ENCODE measurements at places on chromosomes 6 and 20.

DNA sequence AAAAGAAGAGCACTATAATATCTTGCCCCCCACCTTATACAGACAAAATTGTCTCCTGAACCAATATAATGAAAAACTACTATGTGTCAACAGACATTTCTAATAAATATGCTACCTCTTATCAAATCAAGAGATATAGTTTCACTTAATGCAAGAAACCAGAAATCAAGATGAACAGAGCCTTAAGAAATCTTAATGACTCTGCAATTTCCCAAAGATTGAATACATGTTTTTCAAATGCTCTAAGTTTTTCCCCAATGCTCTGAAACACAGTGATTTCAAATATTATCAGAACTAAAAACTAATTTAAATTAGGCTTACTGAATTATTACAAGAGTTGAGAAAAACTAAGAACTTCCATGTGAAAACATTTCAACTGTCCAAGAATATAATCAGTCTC, 13.3 kb downstream of the SUPT3H start:
- H3K27ac ChIP-seq: no peak overlapping the region
- H3K36me3 ChIP-seq: no peaks in the 10 kb centered on the region
- no peak for DNase-seq
- H3K4me3 ChIP-seq: no peak overlapping the region
- no peaks in the 10 kb centered on the region for H3K27me3 ChIP-seq
- H3K4me1 ChIP-seq: no peaks in the 10 kb centered on the region

GRCh38 chr20:46970937-46971630, 76.4 kb downstream of the EYA2 start:
- H3K27ac ChIP-seq: no peak overlapping the region
- no peaks in the 10 kb centered on the region for H3K27me3 ChIP-seq

DNA sequence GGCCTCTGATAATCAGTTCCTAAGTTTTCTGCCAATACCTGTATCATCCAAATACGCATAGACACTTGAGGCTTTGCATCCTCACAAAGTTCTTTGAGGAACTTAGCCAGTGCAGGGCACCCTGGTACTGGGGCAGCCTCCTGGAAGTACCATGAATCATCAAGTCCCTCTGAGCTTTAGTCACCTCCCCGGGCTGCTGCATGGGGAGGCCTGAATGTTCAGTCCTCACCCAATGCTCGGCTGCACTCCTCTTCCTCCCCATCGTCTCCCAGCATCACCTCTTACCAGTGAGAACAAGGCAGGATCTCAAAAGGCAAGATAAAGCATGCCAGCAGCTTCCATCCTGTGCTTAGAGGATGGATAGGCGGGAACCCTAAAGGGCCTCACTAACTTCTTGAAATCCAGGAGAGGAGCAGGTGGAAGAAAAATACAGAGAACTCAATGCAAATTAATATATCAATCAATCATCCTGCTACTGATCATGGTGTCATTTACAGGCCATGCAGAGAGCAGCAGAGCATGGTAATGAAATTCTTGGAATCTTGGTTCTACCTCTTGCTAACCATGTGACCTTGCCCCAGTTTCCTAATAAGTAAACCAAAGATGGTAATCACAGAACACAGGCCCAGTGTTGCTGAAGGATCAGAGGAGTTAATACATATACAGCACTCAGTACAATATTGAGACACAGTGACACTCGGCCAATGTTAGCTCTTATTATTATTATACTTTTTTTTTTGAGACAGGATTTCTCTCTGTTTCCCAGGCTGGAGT, 4.7 kb upstream of the CCN6 start:
- no peaks in the 10 kb centered on the region for H3K27me3 ChIP-seq
- peaks cover 12% of the 10 kb centered on the region for H3K4me1 ChIP-seq
- H3K27ac ChIP-seq: no peak overlapping the region

DNA sequence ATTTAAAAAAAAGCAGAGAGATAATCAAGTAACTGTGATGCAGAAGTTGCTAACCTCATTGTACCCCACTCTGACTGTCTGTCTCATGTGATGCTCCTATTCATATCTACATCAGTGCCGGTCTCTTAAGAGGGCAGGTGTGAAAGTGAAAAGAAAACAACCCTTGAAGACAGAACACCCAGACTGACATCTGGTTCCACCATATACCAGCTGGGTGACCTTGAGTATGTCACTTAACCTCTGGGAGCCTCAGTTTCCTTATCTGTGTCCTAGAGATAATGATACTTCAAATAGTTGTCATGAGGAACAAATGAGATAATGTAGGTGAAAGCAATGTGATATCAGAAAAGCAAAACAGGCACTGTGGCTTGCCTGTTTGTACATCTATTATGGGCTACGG, 426.8 kb upstream of the SOX4 start:
- H3K27me3 ChIP-seq: no peaks in the 10 kb centered on the region
- no peaks in the 10 kb centered on the region for H3K36me3 ChIP-seq
- H3K4me1 ChIP-seq: no peaks in the 10 kb centered on the region
- H3K27ac ChIP-seq: no peak overlapping the region

GRCh38 chr6:116191881-116192280, 62.0 kb downstream of the TSPYL4 start:
- no peaks in the 10 kb centered on the region for H3K4me1 ChIP-seq
- no peaks in the 10 kb centered on the region for H3K27me3 ChIP-seq
- no peak overlapping the region for H3K4me3 ChIP-seq
- no peaks in the 10 kb centered on the region for H3K36me3 ChIP-seq

DNA sequence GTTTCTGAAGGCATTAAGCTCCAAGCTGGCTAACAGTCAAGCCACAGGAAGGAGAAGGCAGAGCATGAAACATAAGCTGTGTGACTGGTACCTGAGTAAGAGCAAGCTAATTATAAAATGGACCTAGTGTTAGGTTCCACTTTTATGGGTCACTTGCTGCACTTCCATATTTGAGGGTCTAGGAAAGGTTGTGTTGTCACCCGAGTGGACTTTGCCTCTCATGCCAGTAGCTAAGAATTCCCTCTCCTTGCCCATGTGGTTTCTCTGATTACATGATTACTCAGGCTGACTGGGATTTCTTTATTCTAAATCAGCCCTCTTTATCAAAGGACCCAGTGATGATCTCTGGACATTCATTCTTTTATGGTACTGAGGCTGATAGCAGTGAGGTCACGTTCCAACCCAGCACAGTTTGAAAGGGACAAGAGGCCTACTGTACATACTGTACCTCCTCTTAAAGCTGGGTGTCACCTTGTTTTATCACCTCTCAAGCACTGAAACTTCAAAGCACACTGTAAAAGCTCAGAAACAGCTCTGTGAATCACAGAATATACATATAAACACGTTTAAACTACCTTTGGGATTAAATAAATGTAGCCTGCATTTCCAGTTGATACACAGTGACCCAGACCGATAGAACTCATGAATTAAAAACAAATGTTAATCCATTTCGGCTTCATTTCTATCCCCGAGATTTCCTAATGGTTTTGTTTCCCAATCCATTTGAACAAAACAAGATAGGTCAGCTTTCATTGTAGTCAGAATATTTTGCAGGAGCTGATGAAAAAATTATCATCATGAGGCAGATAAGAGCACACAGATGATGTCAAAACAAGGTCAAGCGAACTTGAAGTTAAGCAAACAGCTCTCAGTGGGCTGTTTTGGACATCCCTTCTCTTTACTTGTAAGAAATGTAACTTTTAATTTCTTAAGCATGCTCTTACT, 96.5 kb downstream of the ALDH8A1 start:
- no peaks in the 10 kb centered on the region for H3K4me1 ChIP-seq
- DNase-seq: no peak
- H3K4me3 ChIP-seq: no peak overlapping the region
- H3K27ac ChIP-seq: no peak overlapping the region

GRCh38 chr6:8758412-8758811, 323.1 kb upstream of the SLC35B3 start:
- no peak overlapping the region for H3K4me3 ChIP-seq
- no peaks in the 10 kb centered on the region for H3K27me3 ChIP-seq
- H3K4me1 ChIP-seq: no peaks in the 10 kb centered on the region
- no peak overlapping the region for H3K27ac ChIP-seq
- no peak for DNase-seq

- H3K27me3 ChIP-seq: no peaks in the 10 kb centered on the region
- DNase-seq: no peak
- no peak overlapping the region for H3K27ac ChIP-seq
- no peak overlapping the region for H3K4me3 ChIP-seq
- no peaks in the 10 kb centered on the region for H3K36me3 ChIP-seq
Observed at GRCh38 chr6:29486577-29486976, 1.2 kb downstream of the MAS1L start.

GRCh38 chr6:89643406-89643805, 4.9 kb upstream of the LYRM2 start:
- peaks cover 9% of the 10 kb centered on the region for H3K4me1 ChIP-seq
- H3K4me3 ChIP-seq: no peak overlapping the region
- no peak overlapping the region for H3K27ac ChIP-seq
- no peak for DNase-seq

- H3K4me3 ChIP-seq: no peak overlapping the region
- no peak for DNase-seq
- H3K27ac ChIP-seq: no peak overlapping the region
- H3K27me3 ChIP-seq: no peaks in the 10 kb centered on the region
Observed at GRCh38 chr20:49379338-49379737, 101.5 kb upstream of the ZNFX1 start.

- H3K27me3 ChIP-seq: no peaks in the 10 kb centered on the region
- no peak overlapping the region for H3K27ac ChIP-seq
- no peak overlapping the region for H3K4me3 ChIP-seq
Observed at GRCh38 chr6:45956663-45957062, 59.0 kb downstream of the CLIC5 start.

DNA sequence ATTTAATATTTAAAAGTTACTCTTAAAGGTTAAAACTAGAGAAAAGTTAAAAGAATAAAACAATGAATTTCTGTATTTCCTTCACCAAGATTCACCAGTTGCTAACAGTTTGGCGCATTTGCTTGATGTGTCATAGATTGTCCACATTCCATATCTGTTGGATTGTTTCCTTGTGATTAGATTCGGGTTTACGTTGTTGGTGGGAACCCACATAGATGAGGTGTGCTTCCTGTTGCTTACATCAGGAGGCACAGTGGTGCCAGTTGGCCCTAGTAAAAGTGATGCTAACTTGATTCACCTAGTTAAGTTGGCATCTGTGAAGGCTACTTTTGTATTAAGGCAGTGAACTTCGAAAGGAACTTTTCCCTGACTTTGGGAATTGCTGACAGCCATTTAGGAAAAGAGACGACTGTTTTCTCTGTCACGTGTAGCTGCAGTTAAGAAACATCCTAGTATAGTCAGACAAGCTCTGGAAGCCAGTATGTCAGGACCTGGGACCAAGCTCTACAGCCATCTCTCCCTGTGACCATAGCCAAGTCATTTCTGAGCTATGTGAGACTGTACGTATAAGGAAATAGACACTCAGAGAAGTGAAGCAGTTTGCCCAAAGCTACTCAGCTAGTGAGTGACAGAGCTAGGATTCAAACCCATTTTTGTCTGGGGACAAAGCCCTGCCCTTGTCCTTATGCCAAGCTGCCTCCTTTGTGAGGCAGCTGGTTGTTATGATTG, 49.0 kb downstream of the PPARD start:
- H3K36me3 ChIP-seq: no peaks in the 10 kb centered on the region
- no peak overlapping the region for H3K27ac ChIP-seq
- DNase-seq: no peak

DNA sequence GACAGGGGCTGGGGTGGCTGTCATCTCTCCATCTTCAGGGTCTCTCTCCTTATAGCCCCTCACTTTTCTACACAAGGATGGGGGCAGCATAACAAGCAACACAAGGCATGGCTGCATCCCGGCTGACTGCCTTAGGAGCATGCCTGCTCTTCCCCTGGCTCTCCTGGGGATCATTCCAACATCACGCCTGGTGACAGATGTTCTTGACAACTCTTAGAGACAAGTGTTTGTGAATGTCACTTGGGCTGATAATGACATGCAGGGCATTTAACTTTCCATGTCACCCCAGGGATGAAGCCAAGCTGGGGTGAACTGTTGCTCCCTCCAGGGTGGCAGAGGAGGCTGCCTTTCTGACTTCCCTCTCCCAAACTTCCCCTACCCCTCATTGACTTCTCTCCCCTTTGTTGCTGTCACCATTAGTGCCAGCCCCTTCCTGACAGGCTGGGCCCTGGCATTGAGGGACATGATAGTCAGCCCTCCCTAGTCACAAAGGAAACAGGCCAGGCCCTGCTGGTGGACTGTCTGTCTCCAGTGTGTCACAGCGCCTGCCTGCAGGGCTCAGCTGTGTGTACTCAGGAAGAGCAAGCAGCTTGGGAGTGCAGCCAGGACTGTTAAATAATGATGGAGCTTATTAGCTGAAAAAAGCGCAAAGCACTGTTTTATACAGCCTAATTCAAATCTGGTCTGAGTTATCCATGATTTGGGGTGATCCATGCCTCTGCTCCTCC, 161.8 kb downstream of the LRFN2 start:
- no peak overlapping the region for H3K4me3 ChIP-seq
- no peaks in the 10 kb centered on the region for H3K27me3 ChIP-seq
- no peak overlapping the region for H3K27ac ChIP-seq
- H3K36me3 ChIP-seq: no peaks in the 10 kb centered on the region

DNA sequence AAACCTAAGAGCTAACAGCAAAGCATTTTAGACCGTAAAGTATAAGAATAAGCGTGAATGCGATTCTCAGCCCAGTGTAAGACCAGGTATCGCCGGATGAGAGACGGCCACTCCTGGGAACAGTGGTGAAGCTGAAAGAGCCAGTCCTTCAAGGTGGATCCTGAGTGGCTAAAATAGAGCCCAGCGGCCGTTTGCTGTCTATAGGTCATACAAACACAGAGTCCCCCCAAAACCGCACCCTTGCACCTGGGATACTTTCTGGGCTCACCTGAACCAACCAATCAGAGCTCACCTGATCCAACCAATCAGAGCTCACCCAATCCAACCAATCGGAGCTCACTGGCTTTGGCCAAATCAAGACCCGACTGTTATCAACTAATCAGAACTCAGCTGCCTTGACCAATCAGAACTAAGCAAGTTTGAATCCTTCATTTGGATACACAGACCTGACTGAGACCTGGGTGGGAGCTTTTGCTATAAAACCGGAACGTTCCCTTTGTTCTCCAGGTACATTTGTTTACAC, 248.2 kb downstream of the DLL1 start:
- no peaks in the 10 kb centered on the region for H3K27me3 ChIP-seq
- H3K36me3 ChIP-seq: no peaks in the 10 kb centered on the region
- peak; percentile 49 for DNase-seq
- peaks cover 12% of the 10 kb centered on the region for H3K4me1 ChIP-seq
- no peak overlapping the region for H3K4me3 ChIP-seq

DNA sequence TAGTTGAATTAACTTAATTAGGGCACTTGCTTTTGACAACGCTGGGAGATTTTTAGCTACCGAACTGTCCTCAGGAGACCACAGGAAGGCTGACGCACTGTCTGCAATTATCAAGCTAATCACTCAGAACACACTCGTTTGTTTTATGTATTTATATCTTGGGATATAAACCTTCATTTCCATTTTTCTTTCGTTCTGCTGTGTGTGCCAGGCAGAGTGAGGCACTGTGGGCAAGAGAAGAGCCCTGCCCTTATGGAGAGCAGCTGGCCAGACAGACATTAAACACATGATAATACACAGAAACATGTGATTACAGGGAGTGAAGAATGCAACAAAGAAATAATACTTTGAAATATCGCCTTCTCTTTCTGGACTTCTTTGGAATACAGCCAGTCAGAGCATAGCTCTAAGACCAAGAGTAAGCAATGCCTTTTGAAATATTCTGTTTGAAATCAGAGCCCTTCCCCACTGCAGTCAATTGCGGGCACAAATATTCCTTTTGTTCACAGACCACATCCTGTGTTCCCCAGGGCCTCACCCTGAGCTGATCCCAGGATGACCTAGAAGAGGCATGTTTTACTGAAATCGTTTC, 96.8 kb downstream of the ANKRD60 start:
- H3K4me3 ChIP-seq: no peak overlapping the region
- DNase-seq: peak; percentile 44
- H3K27me3 ChIP-seq: peaks cover 6% of the 10 kb centered on the region
- no peaks in the 10 kb centered on the region for H3K36me3 ChIP-seq
- peak overlapping the region; percentile 58 for H3K27ac ChIP-seq
